H1 (cell line): ENCODE measurements at places on chromosomes 7 and 10.
A peak's percentile ranks its signal among the peaks of the same experiment; 100 is the strongest.

GRCh38 chr10:61065051-61065450 is 121.1 kb upstream of the RHOBTB1 start:
- no peak for DNase-seq

DNA sequence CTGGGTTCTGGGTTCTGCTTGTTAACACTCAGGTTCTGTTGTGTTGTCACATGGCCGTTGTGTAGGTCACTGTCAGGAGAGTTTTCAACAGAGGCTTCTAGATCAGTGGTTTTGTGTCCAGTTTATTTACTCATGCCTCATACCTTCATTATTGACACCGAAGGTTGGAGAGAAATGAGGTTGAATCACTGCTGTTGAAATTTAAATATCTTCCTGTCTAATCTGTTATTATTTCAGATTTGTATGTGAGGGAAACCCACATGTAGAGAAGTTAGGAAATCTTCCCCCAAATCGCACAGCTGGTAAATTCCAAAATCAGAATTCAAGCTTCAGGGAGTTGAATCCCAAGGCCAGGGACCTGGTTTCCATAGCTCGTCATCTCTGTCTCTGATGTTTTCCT is 28.3 kb upstream of the KLF6 start:
- no peak for DNase-seq

DNA sequence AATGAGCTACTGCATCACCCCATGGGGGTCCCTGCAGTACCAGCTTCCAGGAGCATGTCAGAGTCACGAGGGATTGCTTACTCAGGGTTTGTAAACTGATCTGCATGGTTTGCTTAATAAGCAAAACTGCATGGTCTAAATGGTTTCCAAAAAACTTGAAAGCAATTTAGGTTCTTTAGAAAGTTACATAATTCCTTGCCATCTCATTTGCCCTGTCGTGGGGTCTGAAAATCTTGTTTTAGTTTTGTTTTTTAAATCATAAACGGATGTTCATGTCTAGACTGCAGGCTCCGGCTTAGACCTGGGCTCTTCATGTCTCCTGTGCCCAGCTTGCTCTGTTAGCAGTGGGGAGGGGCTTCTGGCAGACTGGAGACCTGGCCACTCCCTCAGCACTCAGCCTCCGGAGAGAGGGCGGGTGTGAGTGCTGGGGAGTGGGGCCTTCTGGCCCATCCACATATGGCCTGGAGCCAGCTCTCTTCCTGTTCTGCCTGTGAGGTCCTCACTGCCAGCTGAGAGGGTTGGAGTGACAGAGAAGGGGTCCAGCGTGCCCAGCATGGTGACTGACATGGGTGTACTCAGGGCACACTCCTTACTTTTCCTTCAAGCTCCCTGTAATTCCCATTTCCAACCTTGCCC is 17.5 kb downstream of the PRF1 start:
- peak; percentile 66 for DNase-seq

GRCh38 chr7:69162931-69163670 is 435.2 kb upstream of the AUTS2 start:
- DNase-seq = no peak

DNA sequence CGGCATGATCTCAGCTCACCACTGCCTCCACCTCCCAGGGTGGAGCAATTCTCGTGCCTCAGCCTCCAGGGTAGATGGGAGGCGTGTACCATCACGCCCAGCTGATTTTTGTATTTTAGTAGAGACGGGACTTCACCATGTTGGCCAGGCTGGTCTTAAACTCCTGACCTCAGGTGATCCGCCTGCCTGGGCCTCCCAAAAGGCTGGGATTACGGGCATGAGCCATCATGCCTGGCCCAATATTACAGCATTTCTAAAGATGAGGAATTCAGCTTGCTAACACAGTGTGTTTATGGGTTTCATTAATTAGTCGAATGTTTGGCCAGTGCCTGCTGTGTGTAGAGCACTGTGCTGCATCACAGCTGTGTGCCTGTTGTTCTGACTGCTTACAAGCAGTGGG is 3.7 kb downstream of the WDR37 start:
- DNase-seq = no peak

GRCh38 chr7:35658606-35659201 is 36.2 kb downstream of the HERPUD2 start:
- DNase-seq = no peak

DNA sequence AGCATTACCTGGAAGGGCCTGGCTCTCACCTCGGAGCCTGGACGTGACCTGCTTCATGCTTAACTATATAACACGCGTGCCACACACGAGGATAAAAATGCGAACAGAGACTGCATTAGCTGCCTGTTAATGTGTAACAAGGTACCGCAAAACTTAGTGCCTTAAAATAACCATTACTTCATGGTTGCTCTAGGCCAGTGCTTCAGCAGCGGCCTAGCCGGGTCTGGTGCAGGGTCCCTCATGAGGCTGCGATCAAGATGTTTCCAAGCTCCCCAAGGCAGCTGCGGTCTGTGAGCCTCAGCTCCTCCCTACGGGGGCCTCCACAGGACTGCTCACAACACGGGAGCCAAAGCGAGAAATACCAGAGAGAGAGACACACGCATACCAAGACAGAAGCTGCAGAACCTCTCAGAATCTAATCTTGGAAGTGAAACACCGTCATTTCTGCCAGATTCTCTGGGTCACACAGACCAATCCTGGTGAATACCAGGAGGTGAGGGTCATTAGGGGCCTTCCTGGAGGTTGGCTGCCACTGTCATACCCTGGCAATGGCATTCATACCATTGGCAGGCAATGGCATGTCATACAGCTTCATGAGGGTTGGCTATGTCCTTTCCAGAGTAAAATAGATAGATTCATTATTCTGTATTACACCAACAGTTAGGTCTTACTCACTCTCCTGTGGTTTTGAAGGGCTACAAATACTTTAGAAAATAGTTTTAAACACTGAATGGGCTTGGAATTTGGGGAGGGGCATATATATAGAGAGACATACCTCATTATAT is 94.5 kb downstream of the HIPK2 start:
- no peak for DNase-seq

DNA sequence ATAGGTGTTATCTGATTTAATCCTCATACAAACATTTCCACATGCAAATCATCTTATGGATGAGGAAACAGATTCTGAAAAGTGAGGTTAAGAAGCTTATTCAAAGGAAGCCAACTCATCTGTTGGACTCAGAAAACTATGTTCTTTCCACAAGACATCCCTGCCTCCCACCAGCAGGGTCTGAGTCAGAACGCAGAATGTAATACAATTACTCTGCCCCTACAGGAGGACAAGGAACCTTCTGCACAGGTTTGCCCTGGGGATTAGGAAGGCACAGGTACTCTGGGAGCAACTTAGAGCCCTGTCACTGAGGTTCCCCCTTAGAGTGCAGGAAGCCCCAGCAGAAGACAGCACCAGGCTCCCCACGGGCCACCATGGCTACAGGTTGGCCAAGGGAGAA is 255.7 kb downstream of the TNS3 start:
- DNase-seq = peak; percentile 38

DNA sequence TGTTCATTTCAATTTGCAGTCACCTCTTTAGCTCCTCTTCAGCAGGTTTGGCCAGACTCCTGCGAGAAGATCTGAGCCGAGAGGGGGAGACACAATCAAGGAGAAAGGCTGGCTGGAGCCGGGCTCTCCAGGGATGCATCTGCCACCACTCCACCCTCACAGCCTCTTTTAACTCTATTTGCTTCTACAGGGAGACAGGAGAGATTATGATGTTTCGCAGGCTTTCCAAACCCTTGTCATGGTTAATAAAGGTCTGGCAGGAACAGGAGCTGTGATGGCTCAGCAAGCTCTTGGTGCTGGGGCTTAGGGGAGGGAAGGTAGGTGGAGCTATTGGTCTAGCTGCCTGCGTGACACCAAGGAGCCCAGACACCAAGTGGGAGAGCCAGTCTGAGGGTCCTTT is 448.1 kb upstream of the PODXL start:
- no peak for DNase-seq

GRCh38 chr10:122248356-122249302 is 22.5 kb upstream of the BTBD16 start:
- DNase-seq = no peak

- DNase-seq = peak; percentile 27
Measured at GRCh38 chr10:121113385-121113696, 262.2 kb downstream of the WDR11 start.

DNA sequence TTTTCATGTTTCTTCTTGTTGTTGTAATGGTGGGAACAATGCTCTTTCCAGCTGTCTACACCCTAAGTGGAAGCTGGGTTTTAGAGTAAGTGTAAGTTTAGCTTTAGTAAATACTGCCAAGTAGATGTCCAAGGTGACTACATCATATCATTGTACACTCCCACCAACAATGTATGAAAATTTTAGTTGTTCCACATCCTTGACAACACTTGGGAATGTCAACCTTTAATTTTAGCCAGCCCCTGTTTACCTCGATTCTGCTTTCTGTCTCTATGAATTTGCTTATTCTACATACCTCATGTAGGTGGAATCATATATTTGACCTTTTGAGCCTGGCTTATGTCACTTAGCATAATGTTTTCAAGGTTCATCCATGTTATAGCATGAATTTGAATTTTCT is 93.0 kb downstream of the MTPAP start:
- no peak for DNase-seq

DNA sequence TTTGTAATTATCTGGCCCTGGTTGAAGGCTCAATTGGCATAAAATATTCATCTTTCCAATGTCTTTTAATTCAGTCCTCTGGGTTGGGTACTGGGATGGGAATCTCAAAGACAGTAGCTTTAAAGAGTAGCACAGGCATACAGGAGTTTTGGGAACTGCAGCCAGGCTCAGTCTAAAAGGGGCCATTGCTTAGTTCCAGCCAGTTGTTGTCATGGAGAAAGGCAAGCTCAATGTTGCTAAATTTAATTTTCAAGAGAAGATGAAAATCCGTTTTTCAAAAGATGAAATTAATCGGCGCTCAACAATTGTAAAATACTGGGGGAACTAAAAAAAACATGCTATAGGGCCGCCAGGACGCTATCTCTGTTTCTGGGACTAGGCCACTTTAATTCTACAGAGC is 375.1 kb downstream of the PHTF2 start:
- DNase-seq = no peak

- DNase-seq = no peak
Measured at GRCh38 chr10:49734676-49735075, 27.4 kb downstream of the OGDHL start.

DNA sequence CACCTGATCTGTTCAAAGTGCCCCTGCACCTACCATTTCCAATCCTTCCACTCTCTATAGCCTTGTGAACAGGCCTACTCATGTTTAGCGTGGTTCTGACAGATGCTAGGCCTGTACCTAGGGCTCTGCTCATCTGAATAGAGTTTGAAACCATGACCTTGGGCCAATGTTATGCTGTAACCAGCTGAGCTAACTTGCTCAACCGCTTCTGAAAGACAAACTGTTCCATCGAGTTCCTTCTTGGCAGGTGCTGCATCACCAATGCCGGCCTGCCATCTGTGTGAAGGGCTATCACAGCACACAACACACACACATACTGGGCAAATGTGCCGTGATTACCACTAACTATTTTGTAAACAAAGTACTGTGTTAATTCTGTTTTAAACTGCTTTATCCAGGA is 419.0 kb upstream of the GALNT17 start:
- DNase-seq = no peak

DNA sequence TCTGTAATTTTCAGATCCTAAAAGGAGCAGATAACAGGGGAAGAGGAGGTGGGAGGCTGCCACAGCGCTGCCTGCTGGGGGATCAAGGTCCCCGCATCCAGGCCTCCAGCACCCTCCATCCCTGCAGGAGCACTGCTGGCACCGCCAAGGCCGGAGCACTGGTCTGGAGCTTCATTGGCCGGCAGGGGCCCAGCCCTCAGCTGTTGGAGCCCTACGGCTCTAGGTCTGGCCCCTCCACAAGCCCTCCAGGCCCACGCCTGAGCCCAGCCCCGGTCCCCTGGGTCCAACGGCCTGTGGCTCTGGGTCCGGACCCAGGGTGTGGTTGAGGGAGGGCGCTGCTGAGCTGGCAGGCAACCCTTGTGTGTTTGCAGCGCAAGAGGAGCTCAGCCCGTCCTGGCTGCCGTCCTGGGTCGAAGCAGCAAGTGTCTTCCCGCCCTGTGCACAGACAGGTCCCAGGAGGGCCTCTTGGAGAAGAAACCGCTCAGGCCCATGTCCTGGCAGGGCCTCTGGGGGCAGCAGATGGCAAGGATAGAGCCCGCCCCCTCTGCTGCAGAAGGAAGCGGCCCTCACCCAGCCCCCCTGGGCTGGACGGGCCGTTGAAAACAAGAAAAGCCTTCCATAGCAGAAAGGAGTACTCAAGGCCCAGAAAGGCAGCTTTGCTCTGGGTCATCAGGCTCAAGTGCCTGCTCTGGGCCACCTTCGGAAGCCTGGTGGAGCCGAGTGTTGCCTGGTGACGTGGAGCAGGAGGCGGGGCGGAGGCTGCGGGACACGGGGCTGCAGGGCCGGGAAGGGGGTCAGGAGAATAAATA is 54.3 kb upstream of the TNRC18 start:
- peak; percentile 76 for DNase-seq

- DNase-seq = no peak
Measured at GRCh38 chr7:47047384-47047783, 534.5 kb downstream of the TNS3 start.

GRCh38 chr10:69572159-69573055 is 815 bp downstream of the NEUROG3 start:
- DNase-seq = peak; percentile 71

GRCh38 chr7:38453168-38453567 is 178.0 kb downstream of the AMPH start:
- no peak for DNase-seq

GRCh38 chr7:99108613-99109012 is 35.3 kb downstream of the SMURF1 start:
- no peak for DNase-seq

- DNase-seq = no peak
Measured at GRCh38 chr10:48487244-48487643, 117.6 kb downstream of the ARHGAP22 start.

GRCh38 chr10:115093286-115093775 is at the start of gene ATRNL1:
Gene ATRNL1, plus strand, starts transcription at chr10:115093365. Its CDS starts 386 bp downstream, at chr10:115093751.
- DNase-seq = peak; percentile 82

DNA sequence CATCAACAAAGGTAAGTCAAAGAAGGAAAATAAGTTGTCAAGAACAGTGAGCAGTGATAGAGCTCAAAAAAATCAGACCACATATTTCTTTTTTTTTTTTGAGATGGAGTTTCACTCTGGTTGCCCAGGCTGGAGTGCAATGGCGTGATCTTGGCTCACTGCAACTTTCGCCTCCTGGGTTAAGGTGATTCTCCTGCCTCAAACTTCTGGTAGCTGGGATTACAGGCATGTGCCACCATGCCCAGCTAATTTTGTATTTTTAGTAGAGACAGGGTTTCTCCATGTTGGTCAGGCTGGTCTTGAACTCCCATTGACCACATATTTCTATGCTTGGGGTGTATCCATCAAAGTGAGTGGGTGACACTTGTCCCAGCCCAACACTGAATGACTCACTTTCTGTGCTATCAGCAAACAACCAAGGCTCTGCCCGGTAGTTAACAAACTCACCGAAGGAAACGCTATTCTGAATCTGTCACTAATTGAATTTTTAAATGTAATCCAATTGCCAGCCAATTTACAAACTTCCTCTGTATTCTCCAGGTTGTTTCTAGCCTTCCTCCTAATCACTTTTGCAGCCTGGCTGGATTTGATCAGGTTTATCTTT is 19.6 kb upstream of the SMNDC1 start:
- DNase-seq = no peak
